ENCODE measurements at places on chromosomes 13 and 19.

DNA sequence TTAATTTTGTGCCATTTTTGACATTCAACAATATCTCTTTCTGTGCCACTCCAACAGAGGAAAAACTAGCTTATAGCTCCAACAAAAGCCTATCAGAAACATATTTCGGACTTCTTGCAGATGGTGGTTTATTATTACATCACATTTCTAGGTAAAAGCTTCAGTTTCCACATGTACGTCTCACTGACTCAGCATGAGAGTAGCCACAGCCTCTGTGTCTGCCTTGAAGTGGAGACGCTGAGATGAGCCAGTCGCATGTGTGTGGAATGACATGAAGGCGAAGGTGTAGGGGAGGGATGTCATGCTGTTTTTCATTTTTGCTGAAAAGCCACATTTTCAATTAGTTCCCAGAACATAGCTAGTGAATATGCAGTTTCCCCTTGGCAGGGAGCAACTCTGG, 598.6 kb downstream of the EFNB2 start:
- no peak for DNase-seq

GRCh38 chr13:95480131-95480545, 72.4 kb upstream of the CLDN10 start:
- no peak for DNase-seq

DNA sequence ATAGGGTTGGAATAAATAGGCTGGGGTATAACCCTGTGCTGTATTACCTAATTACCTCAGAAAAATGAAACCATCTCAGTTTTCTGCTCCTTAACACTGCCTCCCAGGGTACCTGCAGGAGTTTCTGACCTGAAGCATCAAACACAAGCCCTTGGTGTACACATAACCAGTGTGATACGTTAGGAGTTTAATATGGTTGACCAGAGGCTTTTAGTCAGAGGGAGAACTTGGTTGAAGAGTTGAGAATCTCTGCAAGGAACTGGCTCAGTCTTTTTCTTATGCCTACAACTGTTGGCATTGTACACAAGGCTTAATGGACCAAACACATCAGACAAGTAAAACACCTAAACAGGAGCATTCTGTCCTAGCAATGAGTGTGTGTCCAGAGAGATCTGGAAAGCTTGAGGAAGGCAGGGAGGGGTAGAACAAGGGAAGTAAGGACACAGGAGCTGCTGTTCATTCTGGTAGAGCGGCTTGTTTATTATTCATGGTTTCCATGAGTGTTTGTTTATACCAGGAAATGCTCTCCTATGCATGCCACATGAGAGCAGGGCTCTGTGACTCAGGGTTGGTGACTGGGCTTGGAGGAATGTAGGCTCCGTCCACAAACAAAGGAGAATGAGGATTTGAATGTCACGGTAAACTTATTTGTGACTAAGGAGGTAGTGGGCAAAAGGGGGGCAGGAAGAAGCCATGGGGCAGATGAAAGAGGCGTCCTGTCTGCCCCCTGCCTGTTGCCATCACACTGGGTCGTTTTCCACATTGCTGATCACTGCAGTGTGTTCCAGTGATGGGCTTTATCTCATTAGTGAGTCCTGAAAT, 11.9 kb upstream of the SPATA13 start:
- DNase-seq, result no peak

DNA sequence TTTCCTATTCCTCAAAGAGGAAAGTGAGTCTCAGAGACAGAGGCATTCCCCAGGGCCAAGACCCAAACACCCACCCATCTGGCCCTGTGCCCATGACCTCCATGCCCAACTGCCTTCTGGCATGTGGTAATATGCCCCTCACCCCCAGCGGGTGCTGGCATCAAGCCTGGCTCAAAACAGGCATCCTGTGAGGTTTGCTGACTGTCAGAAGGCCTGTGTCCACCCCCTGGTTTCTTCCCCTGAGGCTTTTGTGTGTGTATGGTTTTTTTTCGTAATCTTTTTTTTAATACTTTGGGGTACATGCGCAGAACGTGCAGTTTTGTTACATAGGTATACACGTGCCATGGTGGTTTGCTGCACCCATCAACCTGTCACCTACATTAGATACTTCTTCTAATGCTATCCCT, 7.6 kb upstream of the KANK2 start:
- DNase-seq, result no peak

- DNase-seq, result no peak
Measured at GRCh38 chr19:43597876-43598275, 1.5 kb downstream of the ZNF576 start.

DNA sequence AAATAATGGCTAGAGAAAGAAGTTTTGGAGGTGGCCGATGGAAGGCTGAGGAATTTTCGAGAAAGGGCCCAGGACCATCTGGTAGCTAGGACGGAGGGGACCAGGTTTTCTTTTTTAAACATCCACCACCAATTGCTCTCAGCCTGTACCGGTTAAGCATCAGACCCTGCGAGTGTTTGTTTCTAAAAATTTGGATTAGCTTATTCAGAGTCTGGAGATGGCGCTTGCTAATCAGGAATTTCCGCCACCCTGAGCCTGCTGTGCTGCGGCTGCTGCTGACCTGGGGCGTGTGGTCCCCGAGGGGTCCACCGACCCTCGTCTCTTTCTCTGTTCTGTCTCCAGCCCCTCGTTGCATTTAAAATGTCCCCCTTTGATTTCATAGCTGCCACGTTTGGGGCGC, 2.0 kb downstream of the UHRF1 start:
- no peak for DNase-seq

GRCh38 chr19:50458396-50459066, 17.8 kb upstream of the EMC10 start:
- no peak for DNase-seq

DNA sequence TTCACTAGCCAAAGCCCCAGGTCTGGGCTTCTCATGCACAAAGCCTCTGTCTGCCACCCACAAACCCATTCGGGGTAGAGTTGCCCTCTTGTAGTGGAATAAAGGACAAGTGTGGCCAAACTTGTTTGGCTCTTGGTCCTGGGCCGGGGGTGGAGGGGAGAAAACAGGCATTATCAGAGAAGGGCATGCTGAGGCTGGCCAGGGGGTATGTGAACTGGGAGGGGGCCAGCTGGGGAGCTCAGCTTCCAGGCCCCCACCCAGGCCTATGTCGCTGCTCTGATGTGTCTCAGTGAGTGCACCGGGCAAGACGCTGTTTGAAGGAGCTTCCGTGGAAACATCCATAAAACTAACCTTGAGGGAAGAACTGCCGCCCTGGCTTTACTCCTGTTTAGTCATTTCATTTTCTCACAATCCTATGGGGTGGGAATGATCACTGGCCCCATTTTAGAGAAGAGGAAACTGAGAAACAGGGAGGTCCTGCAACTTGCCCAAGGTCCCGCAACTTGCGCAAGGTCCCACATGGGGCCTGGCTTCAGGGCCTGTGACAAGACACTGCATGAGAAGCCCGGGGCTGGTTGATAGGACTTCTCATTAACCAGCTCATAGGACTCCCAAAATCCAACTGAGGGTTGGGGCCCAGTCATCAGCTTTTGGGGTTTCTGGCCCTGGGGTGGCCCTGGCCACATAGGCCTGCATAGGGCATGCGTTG, 30.8 kb downstream of the CCNE1 start:
- no peak for DNase-seq

- no peak for DNase-seq
Measured at GRCh38 chr13:42924344-42924743, 67.7 kb downstream of the EPSTI1 start.

DNA sequence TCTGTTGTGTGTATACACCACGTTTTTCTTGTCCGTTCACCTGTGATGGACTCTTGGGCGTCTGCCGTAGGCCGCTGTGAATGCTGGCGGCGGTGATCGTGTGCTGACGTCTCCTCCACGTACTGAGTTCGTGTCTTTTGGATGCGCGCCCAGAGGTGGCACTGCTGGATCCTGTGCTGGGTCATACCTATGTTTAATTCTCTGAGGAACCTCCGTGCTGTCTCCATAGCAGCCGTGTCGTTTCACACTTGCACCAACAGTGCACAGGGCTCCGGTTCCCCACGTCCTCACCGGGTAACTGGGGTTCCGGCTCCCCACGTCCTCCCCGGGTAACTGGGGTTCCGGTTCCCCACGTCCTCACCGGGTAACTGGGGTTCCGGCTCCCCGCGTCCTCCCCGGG, 56.2 kb downstream of the ATP11A start:
- no peak for DNase-seq

- no peak for DNase-seq
Measured at GRCh38 chr13:25602176-25602575, 230.4 kb downstream of the ATP8A2 start.

DNA sequence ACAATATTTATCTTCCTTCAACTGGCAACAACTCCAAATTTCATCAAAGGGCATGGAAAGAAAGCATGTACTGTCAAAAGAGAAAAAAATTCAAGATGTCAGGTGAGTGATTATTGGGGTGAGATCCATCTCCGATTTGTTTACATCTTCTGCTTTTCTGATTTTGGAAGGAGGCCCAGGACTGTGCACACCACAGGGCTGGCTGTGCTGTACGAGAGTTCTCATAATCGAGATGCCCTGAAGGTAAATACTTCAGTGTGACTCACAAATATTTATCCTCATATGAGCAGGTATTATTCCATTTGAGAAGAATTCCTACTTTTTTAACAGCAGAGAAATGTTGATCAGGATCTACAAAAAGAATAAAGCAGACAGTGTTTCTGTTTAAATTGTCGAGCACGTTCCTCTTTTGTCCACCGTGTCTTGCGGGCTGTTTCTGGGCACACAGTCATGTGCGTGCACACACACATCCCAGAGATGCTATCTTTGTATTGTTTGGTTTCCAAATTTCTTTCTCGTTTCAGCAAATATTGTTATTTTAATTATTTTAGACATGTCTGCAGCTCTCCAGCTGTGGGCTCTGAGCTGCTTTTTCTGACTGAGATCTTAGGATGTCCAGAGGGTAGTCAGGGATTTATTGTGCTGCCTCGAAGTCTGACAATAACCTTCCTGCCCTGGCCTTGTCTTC, 103.8 kb downstream of the KL start:
- no peak for DNase-seq

GRCh38 chr19:33803383-33803782, 6.7 kb downstream of the KCTD15 start:
- DNase-seq, result no peak

DNA sequence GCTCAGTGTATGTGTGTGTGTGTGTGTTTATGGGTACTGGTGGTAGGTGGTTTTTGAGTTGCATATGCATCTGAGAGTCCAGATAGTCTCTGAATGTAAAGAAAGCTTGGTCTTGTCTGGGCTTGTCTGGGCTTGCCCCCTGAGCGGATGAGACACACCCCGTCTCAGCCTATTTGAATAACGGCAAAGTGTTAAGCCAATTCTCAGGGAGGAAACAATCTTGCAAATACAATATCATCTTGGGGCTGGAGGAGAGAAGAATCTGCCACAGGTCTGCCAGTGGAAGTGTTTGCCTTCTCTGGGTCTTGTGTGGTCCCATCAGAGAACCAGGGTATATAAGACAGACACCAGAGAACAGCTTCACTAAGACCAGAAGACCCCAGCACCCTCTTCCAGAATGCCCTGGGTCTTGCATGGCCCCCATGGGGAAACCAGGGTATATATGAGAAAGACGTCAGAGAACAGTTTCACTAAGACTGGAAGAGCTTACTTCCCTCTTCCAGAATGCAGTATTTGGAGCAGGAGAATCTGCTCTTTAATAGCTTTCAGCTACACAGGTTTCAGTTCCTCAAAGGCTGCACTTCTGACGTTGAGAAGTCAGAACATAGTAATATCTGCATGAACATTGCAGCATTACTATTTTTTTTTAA, 13.3 kb downstream of the CD70 start:
- peak; percentile 92 for DNase-seq

DNA sequence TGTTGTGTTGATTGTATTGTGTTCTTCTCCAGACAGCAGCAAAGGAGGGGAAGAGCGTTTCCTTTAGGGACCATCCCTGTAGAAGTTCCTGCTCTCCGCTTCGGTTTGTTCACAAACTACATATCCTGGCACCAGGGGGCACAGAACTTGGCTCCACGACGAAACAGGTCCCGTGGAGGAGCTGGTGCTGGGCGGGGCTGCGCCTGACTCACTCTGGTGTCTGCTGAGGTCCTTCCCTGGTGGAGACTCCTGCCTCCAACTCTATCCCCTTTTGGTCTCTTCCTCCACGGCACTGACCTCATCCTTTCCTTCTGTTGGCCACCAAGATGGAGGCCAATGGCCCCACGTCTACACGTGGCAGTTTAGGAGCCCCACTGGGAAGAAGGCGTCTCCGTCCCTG, 14.7 kb downstream of the TMPRSS9 start:
- DNase-seq, result no peak

GRCh38 chr13:50291611-50292010, 276.4 kb downstream of the KCNRG start:
- no peak for DNase-seq

- DNase-seq, result no peak
Measured at GRCh38 chr13:49064476-49064875, 88.8 kb downstream of the FNDC3A start.

DNA sequence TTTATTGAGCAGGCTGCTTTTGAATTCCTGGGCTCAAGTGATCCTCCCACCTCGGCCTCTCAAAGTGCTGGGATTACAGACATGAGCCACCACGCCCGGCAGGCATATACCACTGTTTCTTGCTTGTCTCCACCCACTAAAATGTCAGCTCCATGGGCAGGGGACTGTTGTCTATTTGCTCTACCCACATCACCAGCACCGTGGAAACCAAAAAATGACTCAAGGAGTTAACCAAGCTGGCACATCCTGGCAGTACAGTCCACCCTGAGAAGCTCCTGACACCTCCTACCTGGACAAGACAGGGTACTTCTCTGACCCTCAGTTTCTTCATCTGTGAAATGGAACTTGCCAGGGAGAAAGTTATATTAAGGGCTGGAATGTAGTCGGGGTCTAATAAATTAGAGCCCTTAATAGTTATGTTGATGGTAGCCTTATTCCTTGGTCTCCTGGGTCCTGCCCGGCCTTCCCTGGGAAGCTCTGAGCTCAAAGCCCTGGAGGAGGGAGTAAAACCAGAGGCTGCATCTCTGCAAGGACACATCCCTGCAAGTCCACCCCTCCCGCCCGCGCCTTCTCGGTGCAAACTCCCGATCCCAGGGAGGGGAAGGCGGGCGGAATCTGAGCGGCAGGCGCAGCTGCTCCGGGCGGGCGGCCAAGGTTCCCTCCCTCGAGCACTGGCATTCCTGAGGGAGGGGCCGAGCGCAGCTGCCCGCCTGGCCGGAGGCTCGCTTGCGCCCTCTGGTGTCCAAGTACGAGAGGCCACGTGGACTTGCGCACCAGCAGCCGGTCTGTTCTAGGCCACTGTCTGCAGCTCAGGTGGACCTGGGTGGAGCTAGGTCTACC, 14.1 kb downstream of the RDH8 start:
- peak; percentile 85 for DNase-seq

- no peak for DNase-seq
Measured at GRCh38 chr13:105363261-105364190, 1171.9 kb downstream of the EFNB2 start.
